Islet precursor cell (in vitro differentiated cells): ENCODE measurements at places on chromosomes 2 and 18.

- no peak for DNase-seq
Measured at GRCh38 chr18:49042246-49042570, 91.4 kb upstream of the SMAD7 start.

- no peak for DNase-seq
Measured at GRCh38 chr2:236573066-236573929, 3.7 kb downstream of the ACKR3 start.

DNA sequence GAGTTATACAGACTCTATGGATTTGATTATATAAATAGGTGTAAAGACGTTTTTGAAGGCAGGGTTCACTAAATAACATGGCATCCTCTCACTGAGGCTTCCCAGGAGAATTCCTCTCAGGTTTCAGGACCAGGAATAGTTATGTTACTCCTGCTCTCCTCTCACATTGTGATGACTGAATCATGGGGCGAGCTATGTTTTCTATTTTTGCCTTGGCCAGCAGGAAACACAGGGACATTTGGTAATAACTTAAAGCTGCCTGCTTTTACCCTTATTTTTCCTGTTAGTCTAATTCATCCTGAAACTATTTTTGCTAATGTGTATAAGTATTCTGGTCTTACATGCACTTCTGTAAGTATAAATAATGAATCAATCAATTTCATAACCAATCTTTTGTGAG, 115.3 kb upstream of the ITGB6 start:
- no peak for DNase-seq

DNA sequence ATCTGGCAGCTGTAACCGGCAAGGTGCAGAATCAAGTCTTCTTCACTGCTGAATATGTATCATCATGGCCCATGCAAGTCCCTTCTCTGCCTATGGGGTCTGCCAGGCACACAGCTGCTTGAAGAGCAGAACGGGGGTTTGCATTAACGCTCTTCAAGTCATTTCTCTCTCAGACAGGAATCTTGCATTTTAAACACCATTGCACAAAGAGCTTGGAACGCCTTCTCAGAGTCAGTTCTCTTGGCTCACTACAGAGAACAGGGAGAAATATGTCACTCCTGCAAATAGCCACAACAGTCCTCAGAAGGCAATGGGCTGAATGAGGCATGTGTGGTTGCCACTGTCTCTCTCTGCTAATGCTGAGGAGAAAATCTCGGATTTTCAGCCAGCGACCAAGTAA, 2173.5 kb upstream of the PIK3C3 start:
- DNase-seq: no peak

GRCh38 chr2:117330641-117331040, 483.9 kb upstream of the DDX18 start:
- DNase-seq: no peak

DNA sequence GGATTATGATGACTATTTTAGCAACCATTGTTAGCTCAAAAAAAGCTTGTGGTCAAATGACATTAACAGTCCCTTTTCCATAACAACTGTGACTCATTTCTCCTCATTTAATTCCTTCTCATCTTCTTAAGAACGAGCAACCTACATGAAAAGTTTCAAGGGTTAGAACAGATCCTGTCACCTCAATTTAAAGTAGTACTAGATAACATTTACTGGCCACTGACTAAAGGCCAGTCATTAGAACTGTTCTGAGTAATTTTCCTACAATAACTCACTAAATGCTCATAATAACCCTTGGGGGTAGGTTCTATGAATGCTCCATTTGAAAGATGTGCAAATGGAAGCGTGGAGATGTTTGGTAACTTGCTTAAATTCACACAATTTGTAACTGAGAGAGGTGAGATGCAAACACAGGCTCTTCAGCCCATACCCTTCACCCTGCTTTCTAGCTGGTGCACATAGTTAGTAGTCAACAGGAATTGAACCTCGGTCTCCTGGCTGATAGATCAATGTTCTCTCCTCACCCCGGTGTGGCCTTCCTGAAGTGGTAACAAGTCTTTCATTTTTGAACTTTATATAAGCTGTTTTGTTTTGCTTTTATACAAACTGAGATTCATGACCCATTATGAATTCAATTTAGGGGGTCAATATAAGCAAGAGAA, 212.5 kb downstream of the SETBP1 start:
- no peak for DNase-seq

DNA sequence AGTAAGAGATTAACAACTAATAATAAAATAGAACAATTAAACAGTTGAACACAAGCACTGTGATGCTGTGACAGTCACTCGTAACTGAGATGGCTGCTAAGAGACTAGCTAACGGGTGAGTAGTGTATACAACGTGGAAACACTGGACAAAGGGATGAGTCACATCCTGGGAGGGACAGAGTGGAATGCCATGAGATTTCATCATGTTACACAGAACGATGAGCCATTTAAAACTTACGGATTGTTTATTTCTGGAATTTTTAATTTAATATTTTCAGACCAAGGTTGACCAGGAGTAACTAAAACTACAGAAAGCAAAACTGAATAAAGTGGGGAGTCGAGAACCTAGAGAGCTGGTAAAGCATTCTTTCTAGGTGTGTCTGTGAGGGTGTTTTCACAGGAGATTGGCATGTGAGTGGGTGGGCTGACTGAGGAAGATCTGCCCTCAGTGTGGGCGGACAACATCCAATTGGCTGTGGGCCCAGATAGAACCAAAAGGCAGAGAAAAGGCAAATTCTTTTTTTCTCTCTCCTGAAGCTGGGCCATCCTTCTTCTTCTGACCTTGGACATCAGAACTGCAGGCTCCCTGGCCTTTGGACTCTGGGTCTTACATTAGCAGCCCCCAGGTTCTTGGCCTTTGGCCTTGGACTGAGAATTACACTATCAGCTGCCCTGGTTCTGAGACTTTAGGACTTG, 14.6 kb downstream of the TMSB10 start:
- DNase-seq: peak; percentile 84
